ENCODE measurements at places on chromosomes 4 and X.

DNA sequence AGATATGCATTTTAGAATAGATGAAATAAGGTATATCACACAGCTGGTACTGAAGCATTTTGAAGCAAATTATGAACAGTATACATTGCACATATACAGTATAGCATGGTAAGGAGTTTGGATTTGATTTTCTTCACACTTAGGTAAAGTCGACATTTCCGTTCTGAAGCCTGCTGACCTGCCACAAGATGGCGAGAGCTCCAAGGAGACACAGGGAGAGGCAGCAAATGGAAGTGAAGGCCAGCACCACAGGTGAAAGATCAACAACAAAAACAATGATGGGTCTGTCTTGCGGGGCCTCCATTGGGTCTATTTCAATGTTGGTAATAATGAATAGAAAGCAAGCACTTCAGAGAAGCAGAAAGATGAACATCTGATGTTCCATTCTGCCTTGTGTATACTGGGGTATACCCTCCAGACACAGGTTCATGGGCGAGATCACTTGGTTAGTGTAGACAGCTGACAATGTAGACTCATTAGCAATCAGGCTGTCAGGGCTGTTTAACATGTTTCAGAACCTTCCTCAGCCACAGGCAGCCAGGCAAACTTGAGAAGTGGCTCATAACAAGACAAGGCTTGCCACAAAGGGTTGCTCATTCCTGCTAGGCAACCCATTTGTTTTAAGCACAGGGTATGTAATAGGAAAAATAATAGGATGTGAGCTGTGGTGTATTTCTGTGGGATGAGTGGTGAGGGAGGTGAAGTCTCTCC is 21.4 kb upstream of the NOX1 start:
- no peak for DNase-seq

DNA sequence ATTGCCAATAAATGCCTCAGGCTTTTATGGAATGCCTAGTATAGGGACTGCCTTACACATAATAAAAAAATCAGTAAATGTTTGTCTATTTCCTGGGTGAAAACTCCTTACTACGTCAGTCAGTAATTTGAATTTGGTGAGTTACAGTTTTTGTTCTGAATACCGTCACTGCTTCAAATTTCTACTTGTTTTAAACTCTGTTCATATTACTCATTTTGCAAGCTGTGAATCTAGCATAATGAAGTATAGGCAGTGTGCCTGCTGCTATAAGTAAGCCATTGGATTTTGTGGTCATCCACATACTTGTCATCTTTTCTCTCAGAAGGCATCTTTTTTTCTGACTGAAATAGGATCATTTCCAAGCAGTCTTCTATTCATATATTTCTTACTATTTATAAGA is 43.1 kb downstream of the SYNPO2 start:
- DNase-seq: no peak

- no peak for DNase-seq
These were observed 8.7 kb upstream of the PPP3CA start for GRCh38 chr4:101355767-101356702.

GRCh38 chrX:10104958-10105658 is 51.7 kb upstream of the CLCN4 start:
- DNase-seq: no peak

- no peak for DNase-seq
These were observed 620 bp downstream of the ANAPC10 start for GRCh38 chr4:145097331-145097820.

DNA sequence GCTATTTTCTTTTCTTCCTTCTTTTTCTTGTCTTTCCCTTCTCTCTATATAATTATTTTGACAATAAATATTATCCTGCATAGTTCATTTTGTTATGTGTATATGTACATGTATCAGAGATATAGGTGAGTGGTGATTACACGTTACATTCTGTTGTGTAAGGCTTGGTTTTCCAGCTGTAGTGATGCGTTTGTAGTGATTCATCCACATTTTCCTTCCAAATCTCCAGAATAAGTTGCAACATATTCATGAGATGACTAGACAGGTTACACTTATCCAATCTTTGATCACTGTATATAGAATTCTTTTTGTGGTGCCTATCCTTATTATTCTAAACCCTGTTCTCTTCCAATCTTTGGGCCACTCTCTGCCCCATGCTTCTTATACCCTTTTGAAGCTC is 540.2 kb downstream of the GBA3 start:
- DNase-seq: no peak

GRCh38 chr4:184163813-184164212 is 53.9 kb downstream of the ENPP6 start:
- DNase-seq: no peak

DNA sequence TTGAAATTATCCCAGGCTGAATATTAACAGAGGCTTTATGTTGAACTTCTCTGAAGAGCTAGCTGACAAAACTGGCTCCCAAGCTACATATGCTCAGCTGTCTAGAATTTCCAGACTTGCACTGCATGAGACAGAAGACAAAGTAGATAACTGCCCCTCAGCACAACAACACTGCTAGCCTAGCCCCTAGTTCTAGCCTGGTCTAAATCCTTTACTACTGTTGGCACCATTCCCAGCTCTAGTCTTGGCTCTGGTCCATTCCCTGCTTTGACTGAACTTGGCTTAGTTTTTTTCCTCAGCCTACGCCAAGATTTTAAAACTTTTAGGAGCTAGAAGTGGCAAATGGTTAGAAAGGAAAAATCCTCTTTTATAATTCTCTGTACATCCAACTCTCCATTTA is 7.6 kb upstream of the OPHN1 start:
- DNase-seq: no peak

- no peak for DNase-seq
These were observed 690.2 kb downstream of the FAT4 start for GRCh38 chr4:126004941-126005340.
